ENCODE measurements at places on chromosomes 6 and 20.
A peak's percentile ranks its signal among the peaks of the same experiment; 100 is the strongest.

- no peak for DNase-seq
Measured at GRCh38 chr20:37238935-37239451, 22.6 kb downstream of the GHRH start.

DNA sequence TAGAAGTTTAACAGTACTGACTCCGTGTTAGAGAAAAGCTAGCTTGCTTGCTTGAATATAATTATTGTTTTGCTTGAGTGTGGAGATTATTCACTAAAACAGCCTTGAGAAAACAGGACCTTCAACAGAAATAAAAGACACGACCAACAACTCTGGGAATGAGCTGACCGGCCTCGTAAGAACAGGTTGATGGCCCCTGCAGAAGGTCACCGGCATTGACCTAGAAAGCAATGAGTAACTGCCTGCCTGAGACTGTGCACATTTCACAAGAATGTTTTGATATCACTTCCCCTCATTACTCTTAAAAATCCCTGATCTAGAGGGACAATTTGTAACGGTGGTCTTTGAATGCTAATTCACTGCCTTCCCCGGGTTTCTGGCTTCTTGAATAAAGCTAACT is 49.4 kb downstream of the SEL1L2 start:
- DNase-seq, result no peak

GRCh38 chr6:92577077-92577719 is 842.2 kb downstream of the EPHA7 start:
- no peak for DNase-seq

GRCh38 chr6:88982720-88983119 is 19.3 kb upstream of the RNGTT start:
- DNase-seq, result no peak

GRCh38 chr6:50657513-50657912 is 55.8 kb upstream of the TFAP2D start:
- DNase-seq, result no peak

- DNase-seq, result no peak
Measured at GRCh38 chr6:90227213-90227612, 69.4 kb downstream of the BACH2 start.

DNA sequence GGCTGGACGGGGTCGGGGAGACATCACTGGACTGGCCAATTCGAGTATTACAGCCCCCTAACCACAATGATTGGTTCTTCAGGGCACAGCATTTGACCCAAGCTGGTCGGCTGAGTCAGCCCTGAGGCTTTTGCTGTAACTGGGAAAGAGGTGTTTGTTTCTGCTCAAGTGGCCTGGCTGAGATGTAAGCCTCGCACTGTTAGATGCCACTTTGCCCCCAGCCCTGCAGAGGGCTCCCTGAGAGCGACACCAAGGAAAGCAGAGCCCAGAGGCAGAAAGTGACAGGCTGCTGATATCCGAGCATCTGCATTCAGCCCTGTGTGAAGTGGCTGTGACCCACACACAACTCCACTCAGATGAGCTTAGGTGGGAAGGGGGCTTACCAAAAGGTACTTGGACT is 19.4 kb downstream of the ERGIC3 start:
- peak; percentile 31 for DNase-seq

DNA sequence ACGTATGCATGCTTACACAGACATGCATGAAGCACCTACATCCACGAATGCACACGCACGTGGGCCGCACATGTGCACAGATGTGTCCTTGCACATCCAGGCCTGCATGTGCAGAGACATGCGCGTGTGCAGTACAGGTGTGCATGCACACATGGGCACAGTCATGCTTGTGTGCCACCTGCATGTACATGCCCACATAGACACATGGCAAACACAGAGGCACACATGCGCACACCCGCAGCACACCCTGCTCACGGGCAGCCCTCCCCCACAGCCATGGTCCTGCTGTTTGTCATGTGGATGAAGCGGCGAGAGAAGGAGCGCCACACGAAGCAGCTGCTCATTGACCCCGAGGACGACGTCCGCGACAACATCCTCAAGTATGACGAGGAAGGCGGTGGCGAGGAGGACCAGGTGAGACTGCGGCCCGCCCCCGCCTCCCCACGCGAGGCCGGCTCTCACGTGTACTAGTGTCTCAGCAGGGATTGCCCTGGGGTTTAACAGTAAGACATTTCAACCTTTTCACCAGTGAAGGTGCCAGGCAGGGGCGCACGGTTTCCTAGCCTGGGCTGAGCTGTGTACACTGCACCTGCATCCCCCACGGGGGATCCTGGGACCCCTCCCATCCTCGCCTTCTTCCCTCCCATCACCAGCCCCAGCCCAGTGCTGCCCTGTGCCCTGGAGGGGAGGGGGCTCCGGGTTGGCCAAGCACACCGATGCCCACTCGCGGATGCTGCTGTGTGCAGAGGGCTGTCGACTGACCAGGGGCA is 132.8 kb downstream of the TAF4 start:
- DNase-seq, result peak; percentile 6

DNA sequence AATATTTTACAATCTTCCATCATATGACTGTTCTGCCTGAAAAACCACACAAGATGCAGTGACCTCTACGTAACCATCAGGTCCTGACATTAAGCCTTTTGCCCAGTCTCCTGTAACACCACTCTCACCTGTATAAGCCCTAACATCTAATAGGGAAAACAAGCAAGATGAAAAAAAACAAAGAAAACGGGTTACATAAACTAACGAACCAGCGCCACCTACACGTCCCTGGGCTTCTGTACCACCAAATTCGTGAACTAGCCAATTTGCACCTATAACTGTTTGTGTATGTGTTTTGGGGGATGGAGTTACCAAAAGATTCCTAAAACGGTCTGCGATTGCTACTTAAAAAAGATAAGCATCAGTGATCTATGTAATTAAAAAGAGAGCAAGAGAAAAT is 70.2 kb downstream of the BLOC1S5 start:
- DNase-seq, result no peak
